T-cell (primary cell): ENCODE measurements at places on chromosomes 12 and 14. TPM values are rescaled to one million over a fixed set of nuclear protein-coding genes. Genes with fewer than 3 reads are reported as not detected.

Gene PRPH
- total RNA-seq, result not detected

DNA sequence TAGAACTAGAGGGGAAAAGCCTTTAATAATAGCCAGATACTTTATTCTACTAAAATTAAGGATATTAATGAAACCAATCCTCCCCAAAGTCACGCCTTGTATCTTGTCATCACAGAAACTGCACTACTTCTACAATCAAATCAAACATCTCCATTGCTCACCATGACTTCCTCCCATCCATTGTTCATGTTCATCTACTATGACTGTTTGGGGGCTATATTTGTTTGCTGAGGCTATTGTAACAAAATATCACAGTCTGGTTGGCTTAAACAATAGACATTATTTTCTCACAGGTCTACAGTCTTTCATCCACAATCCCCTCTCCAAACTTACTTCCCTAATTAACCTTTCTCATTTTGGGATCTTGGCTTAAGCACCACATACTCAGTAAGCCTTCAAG is 193.6 kb upstream of the FSCB start:
- H3K36me3 ChIP-seq, result no peaks in the 10 kb centered on the region
- no peak overlapping the region for H3K4me3 ChIP-seq
- H3K27ac ChIP-seq, result no peak overlapping the region
- no peaks in the 10 kb centered on the region for H3K4me1 ChIP-seq
- no peaks in the 10 kb centered on the region for H3K27me3 ChIP-seq
- no peak for DNase-seq

GRCh38 chr14:46054526-46054925 is 597.1 kb downstream of the RPL10L start:
- H3K4me3 ChIP-seq, result no peak overlapping the region
- H3K27ac ChIP-seq, result no peak overlapping the region
- H3K4me1 ChIP-seq, result no peaks in the 10 kb centered on the region
- no peak for DNase-seq
- no peaks in the 10 kb centered on the region for H3K27me3 ChIP-seq
- H3K36me3 ChIP-seq, result no peaks in the 10 kb centered on the region

- H3K36me3 ChIP-seq, result no peaks in the 10 kb centered on the region
- peaks cover 61% of the 10 kb centered on the region for H3K4me1 ChIP-seq
- no peaks in the 10 kb centered on the region for H3K27me3 ChIP-seq
- H3K27ac ChIP-seq, result peak overlapping the region; percentile 91
- H3K4me3 ChIP-seq, result no peak overlapping the region
Measured at GRCh38 chr14:55103005-55103640, 25.9 kb upstream of the LGALS3 start.
